Renal pelvis (tissue), 12 donors: ENCODE measurements at places on chromosomes 4 and X. TPM values are rescaled to one million over a fixed set of nuclear protein-coding genes. Genes with fewer than 3 reads are reported as not detected.

- no peak for DNase-seq
Measured at GRCh38 chr4:8742546-8742945, 129.1 kb downstream of the HMX1 start.

GRCh38 chr4:83110970-83111750 lies 3.4 kb downstream of the PLAC8 start:
- DNase-seq: no peak

DNA sequence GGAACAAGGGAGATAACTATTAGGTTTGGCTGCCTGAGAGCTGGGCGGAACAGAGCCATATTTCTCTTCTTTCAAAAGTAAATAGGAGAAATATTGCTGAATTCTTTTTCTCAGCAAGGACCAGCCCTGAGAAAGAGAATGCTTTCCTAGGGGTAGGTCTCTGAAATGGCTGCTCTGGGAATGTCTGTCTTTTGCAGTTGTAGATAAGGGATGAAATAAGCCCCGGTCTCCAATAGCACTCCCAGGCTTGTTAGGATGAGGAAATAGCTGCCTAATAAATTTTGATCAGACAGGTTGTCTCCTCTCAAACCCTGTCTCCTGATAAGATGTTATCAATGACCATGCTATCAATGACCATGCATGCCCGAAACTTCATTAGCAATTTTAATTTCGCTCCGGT lies 207.8 kb upstream of the KIT start:
- no peak for DNase-seq

DNA sequence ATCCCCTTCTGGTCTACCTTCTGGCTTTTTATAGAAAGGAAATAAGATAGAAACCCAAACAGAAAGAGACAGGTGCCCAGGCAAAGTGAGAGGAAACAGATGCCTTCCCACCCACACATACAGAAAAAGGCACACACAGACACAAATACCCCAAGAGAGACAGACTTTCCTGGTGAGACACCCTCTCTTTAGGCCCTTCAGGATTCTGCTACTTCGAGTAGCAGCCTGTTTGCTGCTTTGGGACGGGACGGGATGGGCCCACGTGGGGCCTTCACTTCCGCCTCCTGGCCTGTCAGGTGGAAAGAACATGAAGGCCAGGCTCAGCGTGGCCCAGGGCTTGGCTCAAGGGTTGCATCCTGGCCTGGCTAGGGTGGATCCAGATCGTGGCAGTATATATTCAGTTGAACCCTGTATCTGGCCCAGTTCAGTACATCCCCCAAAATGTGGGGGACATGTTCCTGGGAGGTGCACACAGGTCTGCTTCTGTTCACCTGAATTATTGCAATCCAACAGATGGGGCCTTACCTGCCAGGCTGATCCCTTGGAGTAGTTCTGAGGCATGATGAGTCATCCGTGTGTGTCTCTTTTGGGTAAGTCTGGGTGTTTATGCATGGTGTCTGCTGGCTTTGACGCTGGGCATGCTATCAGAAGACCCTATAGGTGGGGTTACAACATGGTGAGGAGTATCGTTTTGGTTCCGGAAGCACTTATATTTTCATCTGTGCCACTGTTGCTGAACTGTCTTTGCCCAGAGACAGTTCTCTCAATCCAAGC lies 2.4 kb downstream of the ZNF275 start:
- DNase-seq: no peak

GRCh38 chr4:58940167-58940566 lies 1830.0 kb upstream of the IGFBP7 start:
- DNase-seq: no peak

DNA sequence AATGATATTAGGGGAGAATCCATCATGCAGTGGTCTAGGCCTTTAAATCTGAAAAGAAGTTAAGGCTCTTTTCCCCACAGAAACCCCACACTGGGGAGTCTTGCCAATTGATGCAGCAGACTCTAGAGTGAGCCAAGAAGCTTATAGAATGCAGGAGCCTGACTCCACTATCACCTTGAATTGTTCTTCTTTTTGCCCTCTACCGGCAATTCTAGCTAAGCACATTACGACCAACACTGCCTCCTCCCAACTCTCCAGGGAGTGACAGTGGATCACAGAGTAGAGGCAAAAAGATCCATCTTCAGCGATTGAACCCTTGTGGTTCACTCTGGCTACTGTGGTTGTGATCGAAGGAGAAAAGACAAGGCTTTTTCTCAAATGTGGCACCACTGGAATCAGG lies 331.5 kb downstream of the NKX6-1 start:
- DNase-seq: no peak

- no peak for DNase-seq
Measured at GRCh38 chr4:145930592-145930991, 8.0 kb downstream of the ZNF827 start.

MAGEC3 gene
- polyA plus RNA-seq: 0.84 TPM

- peak; percentile 38 for DNase-seq
Measured at GRCh38 chrX:16310326-16310725, 143.0 kb downstream of the MAGEB17 start.

DNA sequence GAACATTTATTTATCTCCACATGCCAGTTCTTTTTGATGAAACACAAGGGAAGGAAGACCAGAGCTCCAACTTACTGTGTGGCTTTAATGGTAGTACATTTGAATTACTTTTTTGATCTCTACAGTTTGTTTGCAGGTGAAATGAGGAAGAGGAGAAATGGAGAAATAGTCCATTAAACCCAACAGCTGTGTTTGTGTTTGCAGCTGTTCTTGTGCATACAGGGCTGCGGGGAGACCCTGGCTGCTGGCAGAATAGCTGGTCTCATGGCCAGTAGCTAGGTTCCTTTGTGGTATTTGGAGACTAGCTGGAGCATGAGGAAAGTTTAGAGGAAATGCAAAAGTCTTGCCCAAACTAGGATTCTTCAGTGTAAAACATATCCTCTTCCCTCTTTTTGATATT lies 374.8 kb downstream of the GPAT3 start:
- no peak for DNase-seq

GRCh38 chrX:135295238-135295943 lies 13.9 kb upstream of the ETDC start:
- DNase-seq: peak; percentile 47

GRCh38 chr4:79015411-79015810 lies 76.2 kb upstream of the PAQR3 start:
- no peak for DNase-seq

DNA sequence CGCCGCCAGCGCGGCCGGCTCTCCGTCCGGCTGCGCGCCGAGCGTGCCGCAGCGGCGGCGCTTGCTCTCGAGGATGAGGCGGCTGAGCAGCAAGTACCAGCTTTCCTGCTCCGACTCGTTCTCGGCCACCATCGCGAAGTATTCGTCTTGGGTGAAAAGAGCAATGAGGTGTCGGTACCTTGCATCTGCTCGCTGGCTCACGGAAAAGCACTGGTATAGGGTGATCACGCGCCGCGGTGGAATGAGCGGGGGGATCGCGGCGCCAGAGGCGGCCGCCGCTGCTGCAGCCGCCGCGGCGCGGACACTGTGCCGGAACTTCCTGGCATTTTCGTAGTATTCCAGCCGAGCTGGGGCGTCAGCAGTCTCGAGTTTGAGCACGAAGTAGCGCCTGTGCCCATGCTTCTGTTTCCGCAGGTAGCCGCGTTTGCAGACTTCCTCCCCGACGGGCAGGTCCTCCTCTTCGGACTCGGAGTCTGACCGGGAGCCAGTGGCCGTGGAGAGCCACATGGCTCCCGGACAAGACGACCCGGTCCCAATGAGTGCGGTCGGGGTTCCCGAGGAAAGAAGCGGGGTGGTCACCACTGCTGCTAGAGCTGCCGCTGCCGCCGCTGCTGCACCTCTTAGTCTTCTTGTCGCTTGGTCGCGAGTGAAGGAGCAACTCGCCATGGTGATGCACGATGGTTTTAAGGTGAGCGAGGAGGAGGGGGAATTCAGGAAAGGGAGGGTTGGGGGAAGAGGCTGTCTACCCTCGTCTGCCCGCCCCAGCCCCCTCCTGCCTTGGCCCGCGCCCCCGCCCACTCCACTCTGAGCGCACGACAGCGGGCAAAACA lies 469 bp downstream of the IRS4 start:
- no peak for DNase-seq

MAGEA10 gene
- not detected for polyA plus RNA-seq

BMX gene
- polyA plus RNA-seq: 0.34 TPM

GRCh38 chrX:19673375-19674040 lies 158.2 kb upstream of the MAP3K15 start:
- DNase-seq: no peak

DNA sequence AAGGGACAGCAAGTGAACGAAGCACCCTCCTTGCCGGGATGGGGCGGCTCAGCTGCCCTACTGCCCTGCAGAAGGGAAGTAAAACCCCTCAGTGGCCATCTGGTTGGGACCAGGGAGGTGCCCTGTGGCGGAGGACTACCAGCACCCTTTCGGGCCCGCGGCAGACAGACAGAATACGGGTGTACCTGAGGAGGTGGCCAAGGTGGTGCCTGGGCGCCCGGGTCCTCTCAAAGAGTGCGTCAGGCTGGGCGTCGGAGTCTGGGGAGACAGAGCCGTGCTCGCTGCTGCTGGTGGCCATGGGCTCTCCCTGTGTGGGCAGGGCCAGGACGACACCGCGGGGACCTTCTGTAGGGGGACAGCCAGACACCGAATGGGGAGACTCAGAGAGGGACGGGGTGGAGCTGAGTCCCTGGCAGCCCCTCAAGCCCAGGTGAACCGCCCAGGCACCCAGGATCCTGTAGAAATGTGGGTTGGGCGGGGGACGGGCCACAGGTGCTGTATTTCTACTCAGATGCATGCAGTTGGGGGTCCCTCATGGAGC lies 29.7 kb downstream of the PDHA1 start:
- no peak for DNase-seq

H2BW2 gene
- polyA plus RNA-seq: 0.85 TPM

DNA sequence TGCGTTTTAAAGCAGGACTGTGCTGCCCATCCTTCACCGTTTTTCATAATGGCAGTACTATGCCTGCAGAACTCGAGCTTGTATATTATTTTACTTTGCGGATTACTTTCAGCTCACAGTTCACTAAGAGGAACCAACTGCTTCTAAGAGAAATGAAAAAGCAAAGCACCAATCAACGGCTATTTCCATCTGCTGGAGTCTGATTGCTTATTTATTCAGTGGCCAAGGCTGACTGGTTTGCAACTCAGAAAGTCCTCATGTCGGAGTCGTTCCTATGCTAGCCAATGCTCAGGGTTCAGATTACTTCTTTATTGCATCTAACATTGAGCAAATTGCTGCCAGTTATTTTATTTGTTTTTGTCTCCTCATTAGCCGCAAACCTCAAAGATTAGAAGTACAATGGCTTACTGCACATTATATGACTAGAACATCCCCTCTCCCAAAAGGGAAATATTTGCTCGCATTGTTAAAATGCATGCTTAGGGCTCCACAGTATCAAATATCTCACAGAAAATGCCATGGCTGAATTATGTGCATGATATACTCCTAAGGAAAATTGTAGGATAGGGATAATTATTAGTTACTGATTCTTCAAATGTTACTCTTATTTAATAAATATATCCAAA lies 1628.2 kb upstream of the ADGRL3 start:
- no peak for DNase-seq

- no peak for DNase-seq
Measured at GRCh38 chr4:169159624-169160171, 111.1 kb downstream of the SH3RF1 start.

DNA sequence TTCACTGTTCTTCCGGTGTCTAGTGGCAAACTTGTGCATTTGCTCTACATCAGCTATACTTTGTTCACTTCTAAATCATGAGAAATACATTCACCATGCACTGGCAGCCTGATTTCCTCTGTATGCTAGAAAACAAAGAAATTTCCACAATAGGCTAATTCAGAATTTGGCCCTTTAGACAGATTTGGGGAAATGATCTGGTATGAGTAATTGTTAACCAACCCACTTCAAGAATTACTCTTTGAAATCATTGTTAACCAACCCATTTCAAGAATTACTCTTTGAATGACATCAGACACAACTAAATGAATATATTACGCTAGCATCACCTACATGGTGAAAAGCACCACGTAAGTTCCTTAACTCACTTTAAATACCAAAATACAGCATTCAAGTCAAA lies 14.6 kb downstream of the APBB2 start:
- DNase-seq: no peak

GRCh38 chrX:149493567-149494562 lies 11.2 kb downstream of the IDS start:
- no peak for DNase-seq

- DNase-seq: no peak
Measured at GRCh38 chrX:109732017-109732801, 848 bp downstream of the ACSL4 start.

GRCh38 chrX:153482376-153483015 lies 12.1 kb upstream of the HAUS7 start:
- no peak for DNase-seq

DNA sequence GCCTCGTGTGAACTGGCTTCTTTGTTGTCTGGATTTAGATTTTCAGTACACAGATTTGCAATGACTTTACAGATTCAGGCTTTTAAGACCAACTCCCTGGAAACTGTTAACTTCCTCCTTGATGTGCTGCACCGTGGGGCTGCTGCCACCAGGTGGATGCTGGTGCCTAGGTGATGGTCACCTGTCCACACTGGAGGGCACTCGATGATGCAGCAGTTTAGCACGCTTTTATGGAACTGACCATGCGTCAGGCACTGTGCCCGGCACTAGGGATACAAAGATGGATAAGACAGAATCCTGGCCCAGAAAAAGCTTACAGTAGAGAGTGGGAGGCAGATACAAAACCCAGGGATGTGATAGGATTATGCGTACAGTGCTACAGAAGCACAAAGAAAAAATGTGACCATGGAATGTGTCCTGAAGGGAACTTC lies 180.7 kb downstream of the CEP135 start:
- DNase-seq: no peak

DNA sequence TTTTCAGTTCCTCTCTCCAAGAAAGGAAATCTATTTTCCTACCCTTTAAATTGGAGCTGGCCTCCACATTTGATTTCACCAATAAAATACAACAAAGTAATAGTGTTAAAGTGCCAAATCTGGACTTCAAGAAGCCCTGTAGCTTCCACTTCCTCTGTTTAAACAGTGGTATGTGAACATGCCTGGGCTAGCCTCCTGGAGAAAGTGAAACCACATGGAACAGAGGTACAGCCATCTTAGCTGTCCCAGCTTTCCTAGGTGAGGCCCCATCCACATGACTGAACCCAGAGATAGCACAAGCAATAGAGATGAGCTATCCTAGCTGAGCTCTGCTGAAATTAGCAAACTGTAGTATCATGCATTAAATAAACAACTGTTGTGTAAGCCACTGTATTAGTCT lies 131.8 kb upstream of the VCX start:
- DNase-seq: no peak

DNA sequence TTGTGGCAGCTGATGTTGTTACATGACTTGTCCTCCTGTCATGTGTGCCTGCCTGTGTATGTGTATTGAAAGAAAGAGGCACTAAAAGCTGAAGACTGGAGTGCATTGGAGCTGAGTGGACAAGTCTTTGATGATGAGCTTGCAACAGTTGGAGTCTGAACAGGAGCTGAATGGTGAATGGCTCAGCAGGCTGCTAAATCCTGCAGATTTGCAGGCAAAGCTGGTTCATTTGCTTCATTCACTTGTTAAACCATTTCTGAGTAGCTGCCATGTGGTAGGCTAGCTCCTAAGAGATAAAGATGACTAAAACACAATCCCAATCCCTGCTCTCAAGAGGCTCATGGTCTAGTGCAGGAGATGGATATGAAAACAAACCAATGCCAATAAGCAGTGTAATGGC lies 217.3 kb downstream of the CHRDL1 start:
- DNase-seq: no peak

- no peak for DNase-seq
Measured at GRCh38 chrX:84415140-84415539, 87.1 kb downstream of the HDX start.
